ENCODE measurements at places on chromosomes 11 and 22.
A peak's percentile ranks its signal among the peaks of the same experiment; 100 is the strongest.

DNA sequence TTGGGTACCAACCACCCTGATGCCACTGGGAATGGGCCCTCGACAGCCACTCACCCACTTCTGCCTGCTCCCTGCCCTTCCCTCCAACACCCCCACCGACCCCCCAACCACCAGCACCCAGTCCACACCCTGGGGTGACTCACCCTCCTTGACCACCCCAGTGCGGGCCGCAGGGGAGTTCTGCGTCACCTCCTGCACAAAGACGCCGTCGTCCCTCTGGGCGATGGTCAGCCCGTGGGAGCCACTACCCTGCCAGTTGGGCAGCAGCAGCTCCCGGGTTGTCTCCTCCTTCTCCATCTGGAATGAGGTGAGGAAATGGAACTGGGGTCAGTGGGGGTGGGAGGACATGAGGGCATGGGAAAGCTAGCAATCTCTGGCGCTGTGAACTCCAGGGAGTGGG lies 10.8 kb downstream of the AHNAK start:
- DNase-seq, result no peak

- DNase-seq, result no peak
Measured at GRCh38 chr11:131744847-131745246, 374.4 kb downstream of the NTM start.

DNA sequence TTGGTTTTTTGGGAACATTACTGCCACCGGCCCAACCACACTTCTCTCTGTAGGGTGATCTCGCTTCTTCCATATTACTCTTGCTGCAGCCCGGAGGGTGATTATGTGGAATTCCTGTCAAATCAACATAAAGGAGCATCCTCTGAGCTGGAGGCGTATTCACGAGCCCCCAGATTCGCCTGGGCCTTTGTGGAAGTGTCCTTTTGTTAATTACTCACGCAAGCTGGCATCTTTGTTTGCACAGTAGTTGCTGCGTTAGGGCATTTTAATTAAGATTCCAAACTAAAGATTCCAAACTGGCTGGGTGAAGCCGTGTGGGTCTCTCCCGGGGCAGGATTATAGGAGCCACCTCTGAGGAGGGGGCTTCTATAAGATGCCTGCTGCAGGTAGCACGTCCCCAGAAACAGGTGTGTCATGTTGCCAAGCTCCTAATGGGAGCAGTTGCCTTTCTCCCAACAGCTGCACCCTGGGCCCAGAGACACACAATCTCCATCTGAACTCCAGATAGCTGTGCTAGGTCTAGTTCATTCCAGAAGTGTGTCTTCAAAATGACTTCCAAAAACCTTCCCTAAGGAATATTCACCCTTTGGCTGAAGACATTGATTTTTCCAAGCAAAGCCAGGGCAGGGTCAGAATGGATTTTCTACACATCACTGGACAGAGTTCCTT lies 40.9 kb downstream of the SHISAL1 start:
- no peak for DNase-seq

DNA sequence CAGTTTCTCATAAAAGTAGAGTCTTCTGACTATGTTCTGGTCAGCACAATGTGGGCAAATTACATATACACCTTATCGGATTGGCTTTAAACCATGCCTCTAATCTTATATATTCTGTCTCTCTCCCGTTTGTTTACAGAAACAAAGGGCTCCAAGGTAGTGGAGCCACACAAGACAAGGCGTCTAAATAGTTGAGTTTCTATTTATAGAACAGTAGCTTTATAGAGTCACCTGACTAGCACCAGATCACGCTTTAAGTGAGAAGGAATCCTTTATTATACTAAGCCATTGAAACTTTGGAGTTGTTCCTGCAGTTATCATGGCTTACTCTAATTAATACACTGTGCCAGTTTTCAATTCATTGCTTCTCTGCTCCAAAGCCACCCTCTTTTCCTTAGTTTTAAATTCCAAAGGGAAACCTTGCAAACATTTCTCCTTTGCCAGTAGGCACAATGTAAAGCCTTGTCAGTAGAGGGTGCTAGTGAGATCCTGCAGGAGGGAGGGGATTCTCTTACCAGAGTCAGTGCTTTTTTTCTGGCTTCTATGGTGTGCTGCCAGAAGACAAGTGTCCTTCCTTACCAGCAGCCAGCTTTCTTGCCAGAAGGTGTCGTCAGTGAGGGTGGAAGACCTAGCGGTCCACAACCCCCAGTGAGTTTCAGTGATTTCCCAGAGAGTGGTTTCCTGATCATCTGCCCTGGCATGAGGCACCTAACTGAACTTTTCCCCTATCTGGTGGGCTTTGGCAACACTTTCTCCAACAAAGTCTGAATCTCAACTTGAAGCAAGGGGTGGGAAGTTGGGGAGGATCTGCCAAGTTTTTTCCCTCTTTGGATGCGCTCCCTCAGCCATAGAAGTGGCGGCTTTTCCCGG lies 71.7 kb downstream of the RAB38 start:
- no peak for DNase-seq

DNA sequence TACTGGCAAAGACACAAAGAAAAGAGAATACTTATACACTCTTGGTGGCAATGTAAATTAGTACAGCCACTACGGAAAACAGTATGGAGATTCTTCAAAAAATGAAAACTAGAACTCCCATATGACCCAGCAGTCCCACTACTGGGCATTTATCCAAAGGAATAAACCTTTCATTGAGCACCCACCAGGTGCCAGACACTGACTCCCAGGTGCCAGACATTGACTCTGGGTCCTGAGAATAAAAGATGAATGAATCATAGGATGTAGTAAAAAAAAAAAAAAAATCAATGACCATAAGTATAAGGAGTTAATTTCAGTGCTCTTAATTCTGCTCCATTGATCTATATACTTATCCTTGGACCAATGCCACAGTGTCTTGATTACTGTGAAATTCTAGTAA lies 28.2 kb downstream of the HEPHL1 start:
- no peak for DNase-seq

DNA sequence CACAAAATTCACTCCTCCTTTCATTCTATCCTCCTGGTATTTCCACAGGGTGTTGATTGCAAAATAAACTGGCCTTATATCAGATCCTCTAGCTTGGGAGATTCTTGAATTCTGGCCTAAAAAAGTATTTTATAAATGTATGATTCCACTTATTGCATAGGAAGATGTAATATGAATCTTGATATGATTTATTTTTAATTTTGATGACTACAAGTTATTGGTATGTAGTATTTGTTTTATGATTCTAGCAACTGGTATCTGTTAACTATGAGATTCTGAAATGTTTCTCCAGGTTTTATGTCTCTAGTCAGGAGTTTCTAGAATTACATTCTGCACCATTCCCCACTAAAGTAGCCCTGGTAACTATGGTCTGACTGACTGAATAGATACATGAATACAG lies 373.9 kb upstream of the C11orf87 start:
- DNase-seq, result no peak

DNA sequence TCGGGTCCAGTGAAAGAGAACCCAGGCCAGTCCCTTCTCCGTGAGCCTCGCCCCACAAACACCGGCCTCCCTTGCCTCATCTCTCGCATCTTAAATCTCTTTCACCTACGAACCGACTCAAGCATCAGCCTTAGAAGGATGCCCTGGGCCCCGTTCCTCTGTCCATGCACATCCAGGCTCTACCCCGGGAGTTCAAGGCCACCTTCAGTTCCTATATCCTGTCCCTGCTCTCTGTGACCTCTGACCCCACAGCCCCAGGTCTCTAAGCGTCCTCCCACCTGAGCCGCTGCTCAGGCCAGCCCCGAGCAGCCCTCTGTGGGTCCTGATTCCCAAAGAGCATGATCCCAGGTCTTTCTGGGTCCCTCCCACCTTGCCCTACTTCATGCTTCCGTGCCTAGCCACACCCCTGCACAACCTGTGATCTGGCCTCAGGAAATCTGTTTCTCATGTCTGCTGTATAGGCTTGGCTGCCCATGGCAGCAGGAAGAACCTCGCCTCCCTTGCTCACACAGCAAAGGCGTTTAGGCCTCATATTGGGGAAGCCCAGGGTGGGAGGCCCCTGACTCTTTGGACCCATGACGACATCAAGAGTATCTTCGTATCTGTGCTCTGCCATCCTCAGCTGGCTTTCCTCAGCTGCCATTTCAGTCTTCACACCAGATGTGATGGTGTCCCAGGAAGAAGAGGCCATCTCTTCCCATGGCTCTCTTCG lies 77.5 kb upstream of the SEPTIN5 start:
- no peak for DNase-seq

GRCh38 chr11:113113801-113114704 lies 152.8 kb downstream of the NCAM1 start:
- peak; percentile 42 for DNase-seq

GRCh38 chr11:9138612-9139579 lies 47.5 kb upstream of the SCUBE2 start:
- DNase-seq, result peak; percentile 90

DNA sequence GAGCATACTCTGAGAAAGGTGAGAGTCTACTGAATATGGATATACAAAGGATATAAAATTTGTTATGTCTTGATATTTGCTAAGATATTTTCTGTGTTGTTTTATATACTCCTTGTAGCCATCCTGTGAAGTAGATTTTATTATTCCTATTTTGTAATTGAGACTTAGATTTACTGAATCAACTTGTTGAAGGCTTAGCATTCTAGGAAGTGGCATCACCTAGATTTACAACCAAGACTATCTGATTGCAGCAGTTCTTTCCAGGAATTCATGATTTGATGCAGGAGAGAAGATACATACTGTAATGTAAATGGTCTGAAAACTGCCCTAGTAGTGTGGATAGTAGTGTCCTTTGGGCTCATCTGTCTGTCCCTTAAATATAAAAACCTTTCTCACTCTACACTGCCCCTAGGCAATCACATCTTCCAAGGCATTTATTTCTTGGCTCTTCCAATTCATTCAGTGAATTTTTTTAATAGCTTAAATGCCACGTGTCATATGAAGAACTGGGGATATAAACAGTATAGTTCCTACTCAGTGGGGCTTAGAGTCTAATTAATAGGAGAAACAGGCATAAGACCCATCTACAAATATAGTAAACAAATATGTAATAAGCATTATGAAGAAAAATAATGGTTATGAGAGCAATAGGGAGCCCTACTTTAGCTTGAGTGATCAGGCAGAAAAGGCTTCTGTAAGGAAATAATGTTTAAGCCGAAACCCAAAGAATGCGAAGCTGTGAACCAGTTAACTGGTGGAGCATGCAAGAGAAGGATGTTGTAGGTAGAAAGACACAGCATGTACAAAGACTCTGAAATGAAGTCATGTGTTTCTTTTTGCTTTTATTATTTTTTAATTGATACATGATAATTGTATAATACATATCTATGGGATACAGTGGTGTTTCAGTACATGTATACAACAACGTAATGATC lies 13.6 kb downstream of the IPO7 start:
- no peak for DNase-seq

DNA sequence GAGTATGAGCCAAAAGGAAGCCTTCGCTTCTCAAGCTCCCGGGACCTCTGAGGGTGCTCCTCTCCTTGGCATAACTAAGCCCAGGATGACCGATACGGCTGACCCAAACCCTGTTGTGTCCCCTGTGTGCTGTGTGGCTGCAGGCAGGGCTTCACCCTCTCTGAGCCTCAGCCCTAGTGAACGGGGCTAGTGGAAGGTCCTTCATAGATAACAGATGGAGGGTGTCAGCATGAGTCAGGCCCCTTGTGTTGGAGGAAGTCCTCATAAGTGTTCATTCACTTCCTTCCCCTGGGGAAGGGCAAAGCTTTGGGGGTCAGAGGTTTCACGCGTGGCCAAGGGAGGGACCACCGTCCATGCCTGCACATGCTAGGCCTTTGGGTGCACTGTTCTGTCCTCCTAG lies 21.5 kb downstream of the SHISAL1 start:
- no peak for DNase-seq

DNA sequence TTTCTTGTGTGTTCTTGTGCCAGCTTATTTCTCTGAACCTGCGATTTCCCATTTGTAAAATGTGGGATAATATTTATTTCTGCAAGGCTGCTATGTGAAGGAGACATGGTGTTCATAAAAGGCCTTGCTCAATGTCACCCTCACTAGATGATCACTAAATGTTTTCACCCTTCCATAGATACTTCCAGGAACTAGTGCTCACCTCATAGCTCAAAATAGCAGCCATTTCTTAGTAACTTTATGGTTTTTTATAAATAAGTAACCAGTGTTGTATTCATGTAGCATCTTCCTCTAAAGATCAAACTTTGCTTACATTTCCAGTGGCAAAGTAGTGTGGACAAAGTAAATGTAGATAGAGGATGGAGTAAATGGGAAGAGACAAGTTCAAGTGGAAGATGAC lies 23.8 kb downstream of the SYTL2 start:
- DNase-seq, result no peak

- peak; percentile 78 for DNase-seq
Measured at GRCh38 chr11:119318240-119319135, 1.6 kb upstream of the MCAM start.

- DNase-seq, result peak; percentile 64
Measured at GRCh38 chr22:29071261-29072045, 1.4 kb upstream of the KREMEN1 start.

- DNase-seq, result peak; percentile 20
Measured at GRCh38 chr22:45503050-45503815, 550 bp downstream of the FBLN1 start.

DNA sequence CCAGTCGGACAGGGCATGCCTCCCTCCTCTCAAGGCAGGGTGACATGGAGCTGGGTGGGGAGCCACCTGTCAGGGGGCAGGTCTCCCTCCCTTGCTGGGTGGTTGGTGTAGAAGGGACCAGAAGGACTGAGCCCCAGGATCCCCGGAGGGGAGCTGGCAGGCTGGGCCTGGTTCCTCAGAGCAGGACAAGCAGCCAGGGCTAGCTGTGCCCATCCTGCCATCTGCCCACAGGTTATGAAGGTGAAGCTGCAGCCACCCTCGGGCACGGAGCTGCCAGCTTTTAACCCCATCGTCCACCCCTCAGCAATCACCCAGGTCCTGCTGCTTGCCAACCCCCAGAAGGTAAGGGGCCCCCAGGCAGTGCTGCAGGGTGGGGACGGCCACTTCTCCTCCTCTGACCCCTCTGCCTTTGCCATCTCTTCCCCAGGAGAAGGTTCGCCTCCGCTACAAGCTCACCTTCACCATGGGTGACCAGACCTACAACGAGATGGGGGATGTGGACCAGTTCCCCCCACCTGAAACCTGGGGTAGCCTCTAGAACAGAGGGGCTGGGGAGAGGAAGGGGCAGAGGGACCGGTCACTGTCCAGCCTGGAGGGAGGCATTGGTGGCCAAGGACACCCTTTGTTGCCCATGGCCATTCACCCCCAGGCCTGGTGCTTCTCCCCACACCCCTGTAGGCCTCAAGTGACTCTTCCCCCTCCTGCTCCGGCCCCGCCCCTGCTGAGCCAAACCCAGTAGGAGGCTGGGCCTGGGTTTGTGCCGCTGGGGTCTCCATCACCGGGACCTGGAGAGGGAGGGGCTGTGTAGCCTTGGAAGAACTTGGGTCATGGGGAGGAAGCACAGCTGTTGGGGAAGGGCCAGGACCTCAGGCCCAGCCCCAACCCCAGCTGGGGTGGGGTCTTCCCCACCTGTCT lies 7.0 kb upstream of the SH3BP1 start:
- no peak for DNase-seq

GRCh38 chr11:117654281-117655255 lies 142.4 kb downstream of the DSCAML1 start:
- no peak for DNase-seq

Measured in RWPE1 (cell line).